D721Med (cell line): ENCODE measurements at places on chromosomes 3 and 15.

DNA sequence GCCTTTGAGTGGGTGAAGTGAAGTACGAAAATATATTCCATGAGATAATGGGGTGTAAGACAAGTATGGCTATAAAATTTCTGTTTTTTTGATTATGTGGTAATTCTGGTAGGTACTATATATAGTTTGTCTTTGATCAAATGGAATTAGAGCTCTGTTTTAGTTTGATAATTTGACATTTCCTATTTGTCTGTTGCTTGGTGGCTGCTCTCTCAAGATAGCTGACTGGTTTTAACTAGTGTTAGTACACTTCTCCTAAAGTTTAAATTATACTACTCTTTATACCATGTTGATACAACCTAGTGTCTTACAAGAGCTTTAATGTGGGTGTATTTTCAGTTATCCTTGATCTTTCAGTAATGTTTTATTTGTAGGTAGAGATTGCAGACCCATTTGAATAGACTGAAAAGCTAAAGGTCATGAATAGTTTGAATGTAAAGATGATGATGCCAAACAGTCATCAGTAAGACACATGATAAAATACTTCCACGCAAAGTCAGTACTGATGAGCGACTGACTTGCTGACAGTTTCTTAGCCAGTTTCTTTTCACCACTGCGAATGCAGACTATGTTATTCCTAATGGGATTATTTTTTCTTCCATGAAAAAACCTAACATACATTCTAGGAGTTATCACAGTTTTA, 15.2 kb downstream of the SACM1L start:
- DNase-seq: no peak

GRCh38 chr3:61612211-61613194, 51.1 kb downstream of the PTPRG start:
- no peak for DNase-seq

DNA sequence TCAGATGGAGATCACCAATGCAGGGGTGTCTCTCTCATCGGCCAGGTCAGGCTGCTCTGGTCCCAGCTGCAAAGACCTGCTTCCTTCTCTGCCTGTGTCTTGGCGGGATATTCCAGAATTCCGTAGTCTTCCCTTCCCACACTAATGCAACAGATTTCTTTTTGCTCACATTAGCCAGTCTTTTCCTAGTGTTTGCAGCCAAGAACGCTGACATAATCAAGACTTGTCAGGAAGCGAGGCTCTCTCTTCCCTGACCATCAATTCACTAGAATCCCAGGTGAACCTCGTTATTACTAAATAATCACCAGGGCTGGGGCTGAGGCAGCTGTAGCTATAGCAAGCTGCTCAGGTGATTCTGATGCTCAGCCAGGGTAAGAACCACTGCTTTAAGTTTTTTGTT, 43.2 kb upstream of the ACKR4 start:
- no peak for DNase-seq

DNA sequence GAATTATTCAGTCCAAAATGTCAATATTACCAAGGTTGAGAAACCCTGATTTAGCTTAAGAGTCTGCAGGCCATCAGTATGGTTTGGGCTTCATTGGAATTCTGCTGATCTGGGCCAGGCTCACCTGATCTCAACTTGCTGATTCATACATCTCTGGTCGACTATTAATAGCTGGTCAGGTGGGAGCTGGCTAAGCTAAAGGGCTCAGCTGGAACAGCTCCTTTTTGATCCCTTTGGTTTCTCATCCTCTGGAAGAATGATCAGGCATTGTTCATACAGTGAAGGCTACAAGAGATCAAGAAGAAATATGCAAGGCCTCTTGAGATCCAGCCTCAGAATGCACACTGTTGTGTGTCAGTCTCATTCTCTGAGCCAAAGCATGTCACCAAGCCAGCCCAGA, 123.3 kb upstream of the MME start:
- DNase-seq: no peak

GRCh38 chr3:196835086-196835485, 32.6 kb upstream of the SENP5 start:
- no peak for DNase-seq

DNA sequence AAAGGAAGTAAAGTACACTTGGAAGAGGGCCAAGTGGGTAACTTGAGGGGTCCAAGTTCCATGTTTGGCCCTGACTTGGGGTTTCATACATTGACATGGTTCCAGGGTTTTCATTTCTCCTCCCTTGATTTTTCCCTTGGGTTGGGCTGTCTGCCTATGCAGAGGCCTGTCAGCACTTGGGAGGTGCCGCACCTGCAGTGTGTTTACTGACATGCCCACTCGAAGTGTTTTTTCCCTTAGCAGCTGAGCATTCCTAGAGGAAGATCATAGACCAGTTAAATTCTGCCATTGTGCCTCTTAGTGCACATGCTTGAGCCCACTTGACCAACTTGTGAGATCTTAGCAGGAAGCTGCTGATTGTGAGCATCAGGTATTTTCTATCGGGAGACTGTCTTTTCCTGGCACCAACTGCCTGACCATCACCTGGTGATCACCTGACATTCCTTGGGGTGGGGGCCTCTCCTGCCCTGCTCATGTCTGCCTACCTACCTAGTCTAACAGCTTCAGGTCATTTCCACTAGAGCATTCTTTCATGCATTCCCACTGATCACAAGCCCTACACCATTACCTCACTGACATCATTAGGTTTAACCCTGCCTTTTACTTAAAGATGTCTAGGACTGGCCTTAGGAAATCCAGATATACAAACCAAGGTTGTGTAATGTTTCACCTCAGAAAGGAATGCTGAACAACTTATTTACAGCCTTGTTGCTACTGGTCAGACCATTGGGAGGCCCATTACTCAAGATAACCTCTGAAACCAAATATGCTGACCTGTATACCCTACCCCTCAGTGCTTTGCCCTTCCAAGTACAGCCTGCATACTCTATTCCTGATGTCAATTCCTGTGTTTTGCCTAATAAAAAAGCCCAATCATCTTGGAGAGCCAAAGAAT, 68.3 kb downstream of the CD47 start:
- DNase-seq: no peak

DNA sequence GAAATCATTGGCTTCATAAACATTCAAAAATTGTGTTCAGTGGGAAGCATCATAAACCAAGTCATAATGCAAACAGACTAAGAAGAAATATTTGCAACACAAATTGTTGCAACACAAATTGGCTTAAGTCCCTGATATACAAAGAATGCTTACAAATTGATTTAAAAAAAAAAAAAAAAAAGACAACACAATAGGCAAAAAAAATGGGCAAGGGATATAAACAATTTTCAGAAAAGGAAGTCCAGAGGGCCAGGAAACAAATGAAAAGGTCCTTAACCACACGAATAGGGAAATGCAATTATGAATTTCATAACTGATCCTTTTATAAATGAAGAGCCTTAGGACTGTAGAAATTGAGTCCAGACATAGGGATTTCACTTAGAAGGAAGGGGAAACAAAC, 98.9 kb downstream of the LRRK1 start:
- DNase-seq: no peak

DNA sequence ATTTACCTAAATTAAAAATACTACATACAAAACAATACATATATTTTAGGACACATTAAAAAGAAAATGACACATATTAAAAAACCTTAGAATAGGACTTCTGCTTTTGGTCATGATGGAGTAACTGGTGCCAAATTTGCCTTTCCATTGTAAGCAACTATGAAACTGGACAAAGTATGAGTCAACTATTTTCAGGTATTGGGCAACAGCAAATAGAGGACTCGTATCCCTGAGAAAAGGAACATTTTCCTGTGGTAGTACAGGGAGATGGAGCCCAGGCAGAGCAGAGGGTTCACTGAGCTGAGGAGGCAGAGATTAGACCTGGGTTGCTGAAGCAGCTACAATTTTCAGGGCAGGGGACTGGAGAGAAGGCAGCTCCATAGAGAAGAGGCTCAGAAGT, 14.7 kb downstream of the CCR1 start:
- no peak for DNase-seq

DNA sequence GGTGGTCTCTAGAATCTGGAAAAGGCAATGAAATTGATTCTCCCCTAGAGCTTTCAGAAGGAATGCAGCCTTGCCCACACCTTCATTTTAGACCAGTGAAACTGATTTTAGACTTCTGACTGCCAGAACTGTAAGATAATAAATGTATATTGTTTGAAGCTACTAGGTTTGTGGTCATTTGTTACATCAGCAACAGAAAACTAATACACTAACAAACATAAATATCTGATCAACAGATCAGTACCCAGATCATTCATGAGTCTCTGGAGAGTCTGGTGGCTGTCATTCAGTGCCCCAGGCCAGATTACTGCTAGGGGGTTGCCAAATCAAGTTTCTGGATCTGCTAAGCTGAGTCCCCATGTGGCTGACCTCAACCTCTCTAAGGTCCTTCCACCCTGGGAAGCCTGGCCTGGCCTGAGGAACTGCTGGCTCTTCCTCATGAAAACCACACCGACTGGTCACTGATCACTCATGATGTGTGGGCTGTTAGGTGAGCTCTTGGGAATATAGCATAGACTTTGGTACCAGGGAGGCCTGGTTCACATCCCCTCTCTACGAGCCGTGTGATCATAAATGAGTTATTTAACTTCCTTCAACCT, 11.1 kb upstream of the LACTB start:
- no peak for DNase-seq

GRCh38 chr15:29003840-29004233, 118.1 kb downstream of the APBA2 start:
- no peak for DNase-seq

- no peak for DNase-seq
Observed at GRCh38 chr3:158313338-158313927, 203.5 kb downstream of the RSRC1 start.

DNA sequence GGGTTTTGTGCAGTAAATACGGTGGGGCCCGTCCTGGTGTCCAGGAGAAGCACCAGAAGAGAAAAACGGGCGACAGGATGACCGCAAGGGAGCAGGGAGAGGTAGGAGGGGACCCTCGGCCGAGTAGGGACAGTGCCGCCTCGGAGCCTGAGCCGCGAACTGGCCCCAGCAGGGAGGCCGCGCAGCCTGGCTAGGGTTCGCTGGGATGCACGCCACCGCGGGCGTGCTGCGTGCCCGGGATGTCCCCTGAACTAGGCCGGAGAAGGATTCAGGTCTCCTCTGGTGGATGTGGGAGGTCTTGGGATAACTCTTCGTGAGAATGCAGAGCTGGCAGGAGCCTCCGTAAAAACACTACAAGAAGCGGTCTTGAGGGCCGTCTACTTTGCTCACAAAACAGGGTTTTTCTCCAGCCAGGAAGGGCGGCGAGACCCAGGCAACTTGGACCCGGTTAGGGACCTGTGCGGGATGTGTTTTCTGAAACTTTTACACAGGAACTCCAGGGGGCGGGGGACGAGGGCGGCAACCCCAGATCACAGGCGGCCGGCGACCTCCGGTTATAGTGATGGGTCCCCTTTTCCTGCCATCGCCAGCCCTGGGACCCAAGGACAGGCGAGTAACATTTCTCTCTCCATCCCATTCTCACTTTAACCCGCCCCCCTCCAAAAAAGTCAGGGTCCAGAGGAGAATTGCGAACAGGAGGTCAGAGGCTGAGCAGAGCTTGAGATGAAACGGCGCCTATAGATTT, 35.5 kb downstream of the NR2F2 start:
- no peak for DNase-seq

GRCh38 chr15:69074843-69075224, 60.3 kb downstream of the NOX5 start:
- DNase-seq: no peak

DNA sequence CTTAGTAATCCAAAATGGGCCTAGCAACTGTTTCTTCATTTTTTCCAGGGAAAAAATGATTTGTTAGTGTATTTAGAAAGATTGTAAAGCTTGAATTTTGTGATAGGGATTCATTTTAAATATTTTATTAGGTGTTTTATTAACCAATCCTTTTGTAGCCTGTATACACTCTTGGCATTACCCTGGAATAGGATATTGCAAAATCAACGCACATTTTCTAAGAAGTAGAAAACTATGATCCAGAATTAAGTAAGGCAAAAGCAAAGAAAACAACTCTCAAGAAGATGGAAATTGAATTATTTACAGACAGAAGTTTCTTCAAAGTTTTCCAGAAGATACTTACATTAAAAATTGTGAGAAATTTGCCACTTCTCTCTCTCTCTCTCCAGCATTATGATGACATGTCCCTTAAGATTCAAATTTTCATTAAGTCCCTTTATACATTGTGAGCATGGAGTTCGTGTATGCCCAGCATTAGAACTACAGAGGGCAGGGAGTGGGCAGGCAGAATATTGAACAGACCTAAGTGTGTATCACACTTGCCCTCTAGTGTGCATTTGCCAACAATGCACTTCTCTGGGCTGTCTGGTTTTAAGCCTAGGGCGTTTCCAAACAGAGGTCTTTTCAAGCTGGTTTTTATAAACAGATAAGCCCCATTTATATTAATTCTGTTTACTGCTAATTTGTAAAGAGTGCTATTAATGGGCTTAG, 28.5 kb upstream of the CMSS1 start:
- no peak for DNase-seq

- DNase-seq: no peak
Observed at GRCh38 chr3:120286465-120286864, 1.4 kb upstream of the GPR156 start.

GRCh38 chr3:67540198-67540894, 114.1 kb downstream of the SUCLG2 start:
- DNase-seq: no peak

GRCh38 chr3:133487920-133488540, 85.5 kb upstream of the CDV3 start:
- no peak for DNase-seq

DNA sequence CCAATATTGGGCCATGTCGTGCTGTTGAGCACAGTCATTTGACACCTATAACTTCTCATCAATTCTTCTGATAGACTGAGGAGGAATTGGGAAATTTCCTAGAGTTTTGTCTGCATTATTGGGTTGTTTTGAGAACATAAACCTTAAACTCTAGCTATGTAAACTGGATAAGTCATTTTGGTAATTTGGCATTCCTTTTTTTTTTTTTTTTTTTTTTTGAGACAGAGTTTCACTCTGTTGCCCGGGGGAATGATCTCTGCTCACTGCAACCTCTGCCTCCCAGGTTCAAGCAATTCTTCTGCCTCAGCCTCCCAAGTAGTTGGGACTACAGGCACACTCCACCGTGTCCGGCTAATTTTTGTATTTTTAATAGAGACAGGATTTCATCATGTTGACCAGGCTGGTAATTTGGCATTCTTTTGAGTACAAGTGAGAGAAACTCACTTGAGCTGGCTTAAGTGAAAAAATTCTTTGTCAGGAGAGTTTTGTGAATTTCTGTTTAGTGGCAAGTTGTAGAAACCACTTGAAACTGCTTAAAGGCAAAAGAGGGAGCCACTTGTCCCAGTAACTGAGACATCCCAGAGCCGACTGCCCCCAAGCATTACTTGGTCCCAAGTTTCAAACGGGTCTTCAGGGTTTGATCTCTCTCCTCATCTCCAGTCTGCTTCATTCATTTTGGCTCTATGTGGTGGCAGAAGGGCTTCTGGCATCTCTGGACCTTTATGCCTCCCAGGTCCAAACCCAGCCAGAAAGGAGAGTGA, 34.9 kb downstream of the FLNB start:
- DNase-seq: no peak
